CD14-positive monocyte (primary cell): ENCODE measurements at places on chromosomes 4 and X.

- DNase-seq, result no peak
- peaks cover 31% of the 10 kb centered on the region for H3K4me1 ChIP-seq
- no peaks in the 10 kb centered on the region for H3K36me3 ChIP-seq
- peaks cover 19% of the 10 kb centered on the region for H3K27me3 ChIP-seq
- H3K4me3 ChIP-seq, result peak within 1 kb of the TSS; percentile 40
Measured at GRCh38 chr4:47837908-47838294, at the start of gene CORIN. Gene CORIN (minus strand): TSS chr4:47838067. CDS start chr4:47837949, 118 bp downstream.

- no peak overlapping the region for H3K27ac ChIP-seq
- H3K4me3 ChIP-seq, result no peak overlapping the region
- no peaks in the 10 kb centered on the region for H3K27me3 ChIP-seq
- no peak for DNase-seq
- H3K4me1 ChIP-seq, result no peaks in the 10 kb centered on the region
- no peaks in the 10 kb centered on the region for H3K36me3 ChIP-seq
Measured at GRCh38 chrX:12496343-12496742, 294.9 kb upstream of the PRPS2 start.

GRCh38 chrX:154057791-154058190, 38.1 kb upstream of the IRAK1 start:
- H3K4me3 ChIP-seq, result no peak overlapping the region
- peaks cover 29% of the 10 kb centered on the region for H3K36me3 ChIP-seq
- peak; percentile 59 for DNase-seq
- H3K27me3 ChIP-seq, result no peaks in the 10 kb centered on the region

DNA sequence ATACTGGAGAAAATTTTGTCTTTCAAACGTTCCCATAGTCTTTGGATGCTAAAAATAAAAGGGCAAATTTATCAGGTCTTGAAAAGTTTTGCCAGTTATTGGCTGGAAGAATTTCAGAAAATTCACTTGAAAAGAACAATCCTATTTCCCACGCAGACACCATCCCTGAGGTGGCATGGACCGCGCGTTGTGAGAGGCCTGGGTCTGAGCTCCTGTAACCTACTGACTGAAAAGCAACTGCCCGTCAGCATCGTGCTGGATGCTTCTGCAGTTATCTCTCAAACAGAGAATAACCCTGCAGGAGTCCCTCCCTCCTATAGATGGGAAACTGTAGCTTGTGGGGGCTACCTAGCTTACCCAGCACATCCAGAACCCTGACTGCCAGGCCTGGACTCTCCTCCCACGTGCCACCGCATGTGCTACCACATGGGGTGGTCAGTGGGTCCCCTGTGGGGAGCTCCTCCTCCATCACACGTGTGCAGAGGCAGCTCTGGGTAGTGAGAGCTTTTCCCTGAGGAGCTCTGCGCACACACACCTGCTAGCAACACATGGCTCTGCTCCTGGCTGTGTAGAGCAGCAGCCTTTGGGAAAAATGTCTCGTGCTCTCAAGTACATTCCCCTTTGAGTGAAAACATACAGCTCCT, 36.1 kb downstream of the NSG1 start:
- no peaks in the 10 kb centered on the region for H3K4me1 ChIP-seq
- H3K27me3 ChIP-seq, result no peaks in the 10 kb centered on the region
- H3K36me3 ChIP-seq, result peaks cover 100% of the 10 kb centered on the region
- H3K4me3 ChIP-seq, result no peak overlapping the region
- no peak for DNase-seq

DNA sequence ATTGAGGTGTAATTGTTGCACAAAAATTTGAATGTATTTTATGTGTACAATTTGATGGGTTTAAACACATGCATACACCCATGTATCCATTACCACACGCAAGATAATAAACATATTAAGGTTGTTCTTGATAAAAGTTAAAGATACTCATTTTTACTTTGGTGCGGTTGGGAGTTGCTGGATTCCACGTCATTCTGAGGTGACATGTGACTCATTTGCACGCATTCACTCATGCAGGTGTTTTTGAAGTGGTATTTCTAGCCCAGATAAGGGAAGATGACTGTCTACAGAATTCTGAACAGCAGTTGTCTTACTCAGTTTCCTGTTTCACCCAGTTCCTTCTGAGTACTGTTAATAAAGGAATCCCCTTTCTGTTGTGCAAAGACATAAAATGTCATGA, 142.0 kb downstream of the RTL3 start:
- no peak overlapping the region for H3K4me3 ChIP-seq
- no peaks in the 10 kb centered on the region for H3K4me1 ChIP-seq
- DNase-seq, result peak; percentile 1
- H3K27me3 ChIP-seq, result no peaks in the 10 kb centered on the region
- H3K27ac ChIP-seq, result no peak overlapping the region

DNA sequence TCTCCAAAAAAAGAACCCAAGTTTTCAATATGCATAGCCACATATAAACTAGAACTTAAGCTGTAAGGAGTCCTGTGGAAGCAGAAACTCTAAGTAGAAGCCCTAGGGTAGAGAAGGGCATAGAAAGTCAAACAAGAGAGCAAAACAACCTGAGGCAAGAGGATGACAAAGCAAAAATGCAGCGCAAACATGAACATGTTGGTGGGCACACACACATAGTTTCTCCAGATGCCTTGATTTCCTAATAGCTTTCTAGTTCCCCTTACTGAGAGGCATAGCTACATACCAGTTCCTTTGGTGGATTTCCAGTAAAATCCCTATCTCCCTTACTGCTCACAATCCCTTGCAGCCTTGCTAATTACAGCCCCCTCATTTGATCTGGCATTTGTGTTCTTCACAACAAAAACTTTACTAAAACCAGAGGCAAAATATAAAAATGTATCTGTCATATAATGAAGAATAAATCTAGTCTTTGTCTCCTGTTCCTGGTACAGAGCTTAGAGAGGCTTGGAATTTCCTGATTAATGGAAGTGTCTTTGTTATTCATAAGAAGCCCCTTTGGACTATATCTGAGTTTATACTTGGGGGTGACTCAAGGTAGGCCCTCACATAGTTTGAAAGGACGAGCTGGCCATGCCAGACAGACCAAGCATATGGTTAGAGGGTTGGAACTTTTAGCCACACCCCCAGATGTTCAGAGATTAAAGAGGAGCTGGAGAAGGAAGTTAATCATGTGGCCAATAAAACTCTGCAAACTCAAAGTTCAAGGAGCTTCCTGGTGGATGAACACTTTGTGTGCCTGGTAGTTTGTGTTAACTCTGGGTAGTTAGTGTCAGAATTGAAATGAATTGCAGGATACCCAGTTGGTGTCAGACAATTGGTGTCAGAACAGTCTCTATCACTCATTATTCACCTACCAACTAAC, 52.7 kb upstream of the ZCCHC13 start:
- peaks cover 39% of the 10 kb centered on the region for H3K4me1 ChIP-seq
- peak overlapping the region; percentile 33 for H3K4me3 ChIP-seq
- H3K27ac ChIP-seq, result peak overlapping the region; percentile 76
- peak; percentile 60 for DNase-seq

- H3K27ac ChIP-seq, result no peak overlapping the region
- no peak for DNase-seq
- H3K27me3 ChIP-seq, result no peaks in the 10 kb centered on the region
- no peaks in the 10 kb centered on the region for H3K36me3 ChIP-seq
- no peak overlapping the region for H3K4me3 ChIP-seq
- H3K4me1 ChIP-seq, result no peaks in the 10 kb centered on the region
Measured at GRCh38 chrX:101745046-101745445, 85.4 kb upstream of the ARMCX2 start.

- no peak for DNase-seq
- H3K4me1 ChIP-seq, result no peaks in the 10 kb centered on the region
- no peaks in the 10 kb centered on the region for H3K36me3 ChIP-seq
- no peaks in the 10 kb centered on the region for H3K27me3 ChIP-seq
- no peak overlapping the region for H3K4me3 ChIP-seq
Measured at GRCh38 chr4:98516042-98516440, 142.4 kb downstream of the TSPAN5 start.

- no peaks in the 10 kb centered on the region for H3K36me3 ChIP-seq
- peak overlapping the region; percentile 76 for H3K27ac ChIP-seq
- H3K4me3 ChIP-seq, result no peak overlapping the region
Measured at GRCh38 chr4:71259280-71259679, 79.5 kb upstream of the SLC4A4 start.

DNA sequence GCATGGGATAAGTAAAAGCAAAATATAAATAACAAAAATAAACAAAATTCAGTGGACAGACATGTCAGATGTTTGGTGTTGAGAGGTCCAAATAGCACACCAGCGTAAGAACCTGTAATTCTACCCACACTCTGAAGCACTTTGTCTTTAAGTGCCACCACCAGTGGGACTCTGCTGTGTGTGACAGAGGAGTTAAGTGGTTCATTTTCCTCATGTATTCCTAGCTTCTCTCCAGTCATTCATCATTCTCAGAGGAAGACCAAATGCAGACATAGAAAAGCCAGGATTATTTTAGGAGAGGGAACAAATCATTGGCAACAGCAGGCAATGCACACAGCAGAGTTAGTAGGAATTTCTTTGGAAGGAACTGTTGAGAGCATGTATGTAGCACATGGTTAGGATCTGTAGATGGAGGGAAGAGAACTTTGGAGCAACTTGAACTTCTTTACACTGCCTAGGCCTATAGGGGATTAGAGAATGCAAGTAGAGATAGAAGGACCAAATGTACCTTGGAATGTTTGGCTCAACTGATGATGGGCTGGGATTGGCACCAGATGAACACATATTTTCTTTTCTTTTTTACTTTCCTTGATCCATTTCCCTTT, 43.0 kb upstream of the ARHGAP24 start:
- H3K36me3 ChIP-seq, result no peaks in the 10 kb centered on the region
- no peak overlapping the region for H3K27ac ChIP-seq
- H3K4me3 ChIP-seq, result no peak overlapping the region
- H3K4me1 ChIP-seq, result no peaks in the 10 kb centered on the region
- H3K27me3 ChIP-seq, result no peaks in the 10 kb centered on the region
- DNase-seq, result no peak

DNA sequence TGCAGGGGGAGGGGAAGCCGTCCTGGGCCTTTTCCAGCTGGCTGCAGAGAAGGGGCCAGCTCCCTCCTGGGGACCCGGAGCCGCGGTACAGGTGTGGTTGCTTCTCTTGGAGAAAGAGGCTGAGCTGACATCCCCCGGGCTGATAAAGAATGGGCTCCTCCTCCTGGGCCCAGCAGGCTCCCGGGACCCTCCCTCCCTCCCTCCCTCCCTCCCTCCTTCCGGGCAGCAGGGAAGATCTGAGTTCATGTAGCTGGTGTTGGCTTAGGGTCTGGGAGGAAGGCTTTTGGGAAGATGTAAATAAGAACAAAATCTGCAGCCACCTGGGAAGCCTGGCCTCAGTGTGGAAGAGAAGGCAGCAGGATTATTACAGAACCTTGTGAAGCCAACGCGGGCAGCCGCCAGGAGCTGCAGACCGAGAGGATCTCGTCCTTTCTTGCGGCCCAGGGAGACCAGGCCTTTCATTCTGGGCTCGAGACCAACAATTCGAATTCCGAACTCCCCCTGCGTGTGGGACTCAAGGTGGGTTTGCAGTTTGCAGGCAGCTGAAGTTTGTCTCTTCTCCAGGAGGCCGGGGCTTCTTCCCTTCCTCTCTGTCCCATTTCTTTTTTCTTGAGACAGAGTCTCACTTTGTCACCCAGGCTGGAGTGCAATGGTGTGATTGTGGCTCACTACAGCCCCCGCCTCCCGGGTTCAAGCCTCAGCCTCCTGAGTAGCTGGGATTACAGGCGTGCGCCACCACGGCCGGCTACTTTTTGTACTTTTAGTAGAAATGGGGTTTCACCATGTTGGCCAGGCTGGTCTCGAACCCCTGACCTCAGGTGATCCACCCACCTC, at the start of gene PLCXD1:
TSS of gene PLCXD1 (plus strand) at position 216 of the 834 bp plus-strand sequence. CDS start 2,807 bp downstream, outside the sequence.
- no peak within 1 kb of the TSS for H3K27ac ChIP-seq
- peaks cover 22% of the 10 kb centered on the region for H3K36me3 ChIP-seq
- peaks cover 37% of the 10 kb centered on the region for H3K4me1 ChIP-seq
- no peak for DNase-seq
- H3K27me3 ChIP-seq, result no peaks in the 10 kb centered on the region
- H3K4me3 ChIP-seq, result no peak within 1 kb of the TSS

DNA sequence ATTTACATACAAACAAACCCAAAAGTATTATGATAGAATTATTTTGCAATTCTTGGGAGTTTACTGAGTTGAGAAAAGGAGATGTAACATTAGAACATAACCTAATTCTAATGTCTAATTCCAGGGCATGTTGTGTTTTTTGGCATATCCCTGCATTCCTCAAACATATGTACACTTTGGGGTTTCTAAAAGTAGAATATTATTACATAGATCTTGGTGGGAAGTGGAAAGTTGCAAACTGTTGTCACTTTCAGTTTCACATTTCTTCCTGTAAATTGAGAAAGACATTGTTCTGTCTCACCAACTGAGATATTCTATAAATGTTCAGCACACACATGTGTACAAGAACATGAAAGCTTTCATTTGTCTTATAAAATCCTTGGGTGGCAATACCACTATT, 24.4 kb upstream of the GBA3 start:
- no peaks in the 10 kb centered on the region for H3K27me3 ChIP-seq
- H3K27ac ChIP-seq, result no peak overlapping the region
- no peaks in the 10 kb centered on the region for H3K36me3 ChIP-seq

GRCh38 chr4:2217726-2218125, 24.2 kb downstream of the HAUS3 start:
- H3K27ac ChIP-seq, result no peak overlapping the region
- H3K27me3 ChIP-seq, result no peaks in the 10 kb centered on the region
- no peaks in the 10 kb centered on the region for H3K4me1 ChIP-seq
- DNase-seq, result no peak

- no peaks in the 10 kb centered on the region for H3K36me3 ChIP-seq
- H3K4me1 ChIP-seq, result no peaks in the 10 kb centered on the region
- no peak overlapping the region for H3K27ac ChIP-seq
- H3K4me3 ChIP-seq, result no peak overlapping the region
- DNase-seq, result no peak
- H3K27me3 ChIP-seq, result no peaks in the 10 kb centered on the region
Measured at GRCh38 chr4:8643441-8643840, 50.9 kb downstream of the CPZ start.

GRCh38 chr4:53019485-53020382, 157.6 kb downstream of the RASL11B start:
- no peak for DNase-seq
- no peak overlapping the region for H3K27ac ChIP-seq
- H3K27me3 ChIP-seq, result no peaks in the 10 kb centered on the region

GRCh38 chrX:134669378-134670098, 11.3 kb upstream of the PLAC1 start:
- peaks cover 19% of the 10 kb centered on the region for H3K4me1 ChIP-seq
- no peaks in the 10 kb centered on the region for H3K27me3 ChIP-seq
- H3K36me3 ChIP-seq, result no peaks in the 10 kb centered on the region
- H3K27ac ChIP-seq, result no peak overlapping the region
- no peak overlapping the region for H3K4me3 ChIP-seq

- no peaks in the 10 kb centered on the region for H3K36me3 ChIP-seq
- H3K4me1 ChIP-seq, result no peaks in the 10 kb centered on the region
- DNase-seq, result no peak
- no peak overlapping the region for H3K27ac ChIP-seq
Measured at GRCh38 chr4:87614292-87614890, 6.1 kb downstream of the DSPP start.
